Mucosa of descending colon (tissue), 3 donors: ENCODE measurements at places on chromosomes 16 and 17. TPM values are rescaled to one million over a fixed set of nuclear protein-coding genes. Genes with fewer than 3 reads are reported as not detected.

- no peak for DNase-seq
Measured at GRCh38 chr17:40714473-40714872, 10.9 kb upstream of the KRT24 start.

DNA sequence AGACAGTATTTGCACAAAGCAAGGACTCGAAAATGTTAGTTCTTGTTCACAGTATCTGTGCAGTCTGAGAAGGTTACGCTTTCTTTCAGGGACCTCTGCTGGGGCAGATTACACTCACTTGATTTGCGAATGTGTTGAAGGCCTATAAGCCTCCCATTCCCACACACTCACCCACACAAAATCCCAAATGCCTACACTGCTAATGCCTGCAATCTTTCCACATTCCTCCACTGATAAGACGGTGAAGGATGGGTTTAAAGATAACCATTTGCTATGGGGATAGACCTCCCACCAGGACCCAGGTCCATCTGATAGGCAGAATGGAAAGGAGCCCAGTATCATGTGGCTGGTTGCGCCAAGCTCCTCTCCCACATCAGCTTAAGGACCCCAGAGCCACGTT lies 394.9 kb upstream of the SALL1 start:
- DNase-seq, result no peak

DNA sequence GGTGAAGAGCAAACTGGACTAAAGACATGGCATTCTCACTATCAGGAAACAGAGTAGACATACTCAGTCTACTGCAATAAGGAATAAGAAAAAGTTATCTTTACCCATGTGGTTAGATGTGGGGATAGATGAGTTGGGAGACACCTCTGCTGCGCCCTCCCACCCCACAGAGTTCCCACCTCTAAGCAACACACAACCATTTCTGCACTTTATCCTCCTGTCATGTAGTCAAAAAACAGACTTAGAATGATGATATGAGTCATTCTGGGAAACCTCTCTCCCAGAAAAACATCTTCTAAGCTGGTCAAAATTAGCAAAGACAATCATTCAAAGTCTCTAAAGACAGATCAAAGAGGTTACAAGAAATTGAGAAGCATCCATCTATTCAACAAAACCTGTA lies 94.9 kb downstream of the CACNG1 start:
- DNase-seq, result no peak

Gene SPN
- 4.5 TPM for total RNA-seq
